Hematopoietic multipotent progenitor cell treated with erythropoietin and hydrocortisone succinate and interleukin-3 and kit ligand, for 6 days (in vitro differentiated cells): ENCODE measurements at places on chromosomes 13 and 19.

GRCh38 chr19:53871454-53871853 is 3.8 kb downstream of the MYADM start:
- DNase-seq, result peak; percentile 63

GRCh38 chr13:21895779-21896178 is 224.9 kb downstream of the FGF9 start:
- DNase-seq, result no peak

DNA sequence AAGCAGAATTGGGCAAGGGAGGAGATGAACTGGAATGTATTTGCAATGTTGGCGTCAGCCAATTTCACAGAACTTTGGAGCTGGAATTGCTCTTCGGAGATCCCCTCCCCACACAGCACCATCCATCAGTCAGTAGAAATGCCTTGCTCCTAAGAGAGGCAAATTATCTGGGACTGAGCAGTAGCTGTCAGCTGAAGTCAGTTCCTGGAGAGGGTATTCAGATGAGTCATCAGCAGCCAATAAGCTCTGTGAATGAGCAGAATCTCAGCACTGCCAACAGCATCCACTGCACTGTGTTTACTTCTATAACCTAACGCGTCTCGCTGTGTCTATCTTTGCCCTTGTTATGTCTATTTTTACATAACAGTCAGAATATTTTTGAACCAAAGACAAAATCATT is 213.7 kb downstream of the SLITRK5 start:
- no peak for DNase-seq

DNA sequence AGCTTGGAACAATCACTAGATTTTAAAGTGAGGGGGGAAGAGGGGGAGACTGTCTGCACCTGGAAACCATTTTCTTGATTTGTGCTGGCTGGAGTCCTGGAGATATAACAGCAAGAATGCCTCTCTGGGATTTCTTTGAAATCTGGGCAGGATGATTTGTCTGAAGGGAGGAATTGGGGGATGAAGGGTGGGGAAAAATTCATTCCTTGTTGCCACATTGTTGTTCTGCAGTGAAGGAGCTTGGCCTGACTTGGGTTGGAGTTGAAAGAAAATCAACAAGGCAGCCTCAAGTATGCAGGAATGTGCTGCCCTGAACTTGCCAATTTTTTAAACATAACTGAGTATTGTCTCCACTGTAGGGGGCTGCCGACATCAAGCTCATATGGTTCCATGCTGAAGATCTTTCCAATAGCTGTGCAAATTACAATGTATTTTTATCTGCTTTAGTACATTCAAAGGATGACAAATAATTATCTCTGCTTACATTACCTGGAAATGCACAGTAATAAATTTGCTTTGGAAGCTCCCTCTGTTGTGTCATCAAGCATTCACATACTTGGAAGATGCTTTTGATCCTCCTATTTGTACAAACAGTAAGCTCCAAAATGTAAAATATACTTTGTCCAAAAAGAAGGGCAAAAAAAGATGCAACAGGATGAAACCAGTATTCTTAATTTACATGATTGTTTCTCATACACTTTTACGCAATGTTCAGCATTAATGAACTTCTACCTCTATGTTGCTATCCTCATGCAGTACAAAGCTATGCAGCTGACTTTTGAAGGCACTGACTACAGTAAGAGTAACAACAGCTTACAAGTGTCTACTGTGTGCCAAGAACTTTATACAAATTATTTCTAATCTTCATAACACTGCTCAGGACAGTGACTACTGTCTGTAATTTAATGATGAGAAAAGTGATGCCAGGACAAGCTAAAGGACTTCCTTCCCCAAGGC is 627.9 kb upstream of the KLF12 start:
- no peak for DNase-seq

DNA sequence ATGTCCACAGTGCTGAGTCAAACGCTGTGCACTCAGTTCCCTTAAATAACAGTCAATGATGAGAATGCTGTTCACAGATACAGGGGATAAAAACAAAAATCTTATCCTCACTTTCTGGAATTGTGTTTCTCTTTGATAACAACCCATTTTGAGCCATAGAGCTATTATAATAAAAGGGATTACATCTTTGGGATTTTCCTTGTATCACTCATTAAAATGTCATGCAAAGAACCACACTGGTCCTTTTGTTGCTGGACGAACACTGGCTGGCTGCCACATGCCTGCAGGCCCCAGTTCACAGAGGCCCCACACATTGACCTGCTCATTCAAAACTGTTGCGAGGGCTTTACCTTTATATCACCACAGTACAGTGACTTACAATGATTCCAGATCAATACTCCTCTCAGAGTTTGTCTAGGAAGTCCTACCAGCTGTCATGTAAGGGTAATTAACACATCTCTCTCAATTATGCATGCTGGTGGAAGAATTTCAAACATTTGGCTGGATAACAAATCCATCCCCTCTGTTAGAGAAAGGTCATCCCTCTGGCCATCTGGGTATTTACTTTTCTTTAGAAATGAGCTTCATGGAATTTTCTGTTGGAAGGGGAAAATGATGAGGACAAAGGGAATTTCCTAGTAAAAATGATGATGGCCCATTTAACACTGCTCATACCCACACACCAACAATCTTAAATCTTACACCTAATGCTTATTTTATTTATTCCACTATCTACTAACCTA is 85.9 kb downstream of the MBNL2 start:
- no peak for DNase-seq

DNA sequence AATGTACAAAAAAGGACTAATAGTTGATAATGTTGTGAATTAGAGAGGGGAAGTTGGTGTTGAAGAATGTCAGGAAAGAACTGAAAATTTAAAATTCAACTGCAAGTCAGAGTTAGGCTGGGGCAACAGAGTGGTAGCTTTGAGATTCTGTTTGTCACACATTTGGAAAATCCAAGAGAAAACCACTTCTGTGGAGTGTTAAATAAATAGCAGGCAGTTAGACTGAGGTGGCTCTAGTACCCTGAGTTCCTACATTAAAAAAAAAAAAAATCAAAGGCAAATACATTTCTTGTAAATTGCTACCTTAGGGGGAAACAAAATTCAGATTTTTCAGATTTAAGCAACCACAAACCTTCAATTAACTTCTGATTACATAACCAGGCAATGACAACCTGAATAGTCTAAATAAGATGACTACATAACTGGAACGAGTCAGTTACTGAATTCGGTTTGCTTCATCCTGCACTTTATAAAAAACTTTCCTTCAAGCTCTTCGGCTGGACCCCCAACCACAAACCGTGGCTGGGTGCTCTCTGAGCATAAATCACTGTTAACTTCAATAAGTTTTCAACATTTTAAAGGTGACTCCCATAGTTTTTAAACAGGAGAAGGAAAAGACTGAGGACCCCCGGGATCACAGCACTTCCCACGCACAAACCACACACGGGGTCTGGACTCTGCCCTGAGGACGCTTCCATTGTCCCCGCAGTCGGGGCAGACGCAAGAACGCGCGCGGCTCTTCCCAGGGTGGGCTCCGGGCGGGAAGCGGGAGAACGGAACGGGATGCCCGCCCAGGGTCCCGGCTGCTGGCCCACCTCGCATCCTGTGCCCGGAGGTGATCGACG is 725 bp downstream of the ZNF682 start:
- DNase-seq, result no peak

DNA sequence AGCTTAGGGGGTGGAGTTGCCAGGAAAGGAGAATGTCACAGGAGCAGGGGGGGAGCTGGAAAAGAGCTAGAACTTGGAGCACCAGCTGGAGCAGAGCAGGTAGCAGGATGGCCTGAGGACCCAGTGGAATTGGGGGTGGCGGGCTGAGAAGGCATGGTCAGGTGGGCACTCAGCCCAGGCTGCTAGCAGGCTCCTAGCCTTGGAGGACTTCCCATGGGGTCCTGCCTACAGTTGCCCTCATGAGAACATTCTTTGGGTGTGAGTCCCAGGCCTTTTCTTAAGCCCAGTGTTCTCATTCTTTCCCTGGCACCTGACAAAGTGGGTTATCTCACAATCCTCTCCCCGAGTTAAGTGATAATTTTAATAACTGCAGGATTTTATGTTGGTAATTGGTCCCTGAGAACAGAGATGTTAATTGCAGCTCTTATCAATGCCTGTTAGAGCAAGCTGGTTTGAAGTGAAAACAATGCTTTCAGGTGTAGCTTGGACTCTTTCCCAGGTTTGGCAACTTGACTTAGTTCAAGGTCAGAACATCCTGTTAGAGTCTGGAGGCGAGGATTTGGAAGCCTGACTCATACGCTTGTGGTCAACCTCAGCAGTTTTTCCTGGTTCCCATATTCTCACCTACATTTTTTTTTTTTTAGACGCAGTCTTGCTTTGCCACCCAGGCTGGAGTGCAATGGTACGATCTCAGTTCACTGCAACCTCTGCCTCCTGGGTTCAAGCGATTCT is 18.1 kb upstream of the OLFM4 start:
- DNase-seq, result no peak

DNA sequence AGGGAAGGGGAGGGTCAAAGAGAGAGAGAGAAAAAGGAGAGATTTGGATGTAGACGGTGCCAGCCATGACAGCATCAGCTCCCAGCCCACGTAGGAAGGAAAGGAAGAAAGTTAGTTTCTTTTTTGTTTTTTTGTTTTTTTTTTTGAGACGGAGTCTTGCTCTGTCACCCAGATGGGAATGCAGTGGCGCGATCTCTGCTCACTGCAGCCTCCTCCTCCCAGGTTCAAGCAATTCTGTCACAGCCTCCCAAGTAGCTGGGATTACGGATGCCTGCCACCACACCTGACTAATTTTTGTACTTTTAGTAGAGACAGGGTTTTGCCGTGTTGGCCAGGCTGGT is 27.6 kb downstream of the ELL start:
- no peak for DNase-seq

GRCh38 chr13:112942689-112943308 is 26.2 kb upstream of the MCF2L start:
- peak; percentile 98 for DNase-seq

DNA sequence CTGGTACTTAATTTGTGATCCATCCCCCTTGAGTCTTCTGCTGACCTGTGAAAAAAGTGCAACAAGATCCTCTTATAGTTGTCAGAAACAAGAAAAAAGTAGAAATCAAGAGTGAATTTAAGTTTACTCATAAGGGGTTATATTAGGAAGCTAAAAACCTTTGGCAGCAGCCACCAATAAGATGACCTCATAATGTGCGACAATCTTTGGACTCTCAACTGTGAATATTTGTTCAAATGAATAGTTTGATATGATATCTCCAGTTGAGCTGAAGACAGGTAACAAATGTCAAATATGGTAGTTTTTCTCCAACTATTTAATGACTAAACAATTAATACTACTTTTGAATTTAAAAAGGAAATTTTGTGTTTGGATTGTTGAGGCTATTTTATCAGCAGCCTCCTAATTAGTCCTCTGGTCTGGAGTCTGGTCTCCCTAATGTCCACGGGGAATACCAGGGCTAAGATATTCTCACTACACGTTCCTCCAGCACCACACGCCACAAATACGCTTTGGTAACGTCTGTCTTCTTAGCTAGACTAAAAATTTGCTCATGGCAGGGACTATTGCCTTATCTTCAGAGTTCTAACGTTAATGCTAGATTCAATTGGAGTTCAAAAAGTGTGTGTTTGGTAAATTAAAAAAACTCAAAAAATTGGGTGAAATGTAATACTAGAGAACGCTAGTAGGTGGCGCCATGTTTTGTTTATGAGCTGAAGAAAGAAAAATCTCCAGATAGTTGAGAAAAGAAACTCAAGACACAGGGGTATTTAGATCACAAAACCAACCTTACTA is 51.0 kb upstream of the PDX1 start:
- DNase-seq, result peak; percentile 49

DNA sequence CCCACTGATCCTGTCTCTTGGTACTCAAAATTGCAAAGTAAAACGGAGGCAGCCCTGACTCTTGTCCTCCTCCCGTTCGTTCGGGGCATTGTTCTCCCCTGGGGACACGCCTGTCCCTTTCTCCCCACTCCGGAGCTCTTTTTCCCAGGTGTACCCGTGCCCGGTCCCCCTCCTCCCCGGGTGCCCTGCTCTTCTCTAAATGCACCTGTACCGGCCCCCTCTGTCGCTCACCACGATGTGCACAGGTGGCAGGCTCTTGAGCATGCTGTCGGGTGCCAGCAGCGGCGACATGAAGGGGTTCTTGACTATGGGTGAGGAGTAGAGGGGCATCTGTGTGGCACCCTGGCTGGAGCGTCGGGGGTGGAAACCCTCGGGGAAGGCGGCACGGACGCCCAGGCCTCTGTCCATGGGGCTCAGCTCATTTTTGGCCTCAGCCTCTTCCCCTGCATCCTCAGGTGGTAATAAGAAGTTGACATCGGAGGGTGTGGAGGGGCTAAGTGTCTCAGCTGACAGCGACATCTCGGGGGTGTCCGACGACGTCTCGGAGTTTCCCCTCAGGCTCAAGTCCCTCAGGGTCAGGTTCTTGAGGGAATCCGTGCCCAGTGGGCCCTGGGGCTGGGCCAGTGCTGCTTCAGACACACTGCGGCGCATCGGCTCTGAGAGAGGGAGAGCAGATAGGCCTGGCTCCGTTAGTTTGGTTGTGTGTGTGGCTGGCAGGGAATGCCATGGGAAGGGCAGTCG is 12.4 kb upstream of the CNFN start:
- no peak for DNase-seq

DNA sequence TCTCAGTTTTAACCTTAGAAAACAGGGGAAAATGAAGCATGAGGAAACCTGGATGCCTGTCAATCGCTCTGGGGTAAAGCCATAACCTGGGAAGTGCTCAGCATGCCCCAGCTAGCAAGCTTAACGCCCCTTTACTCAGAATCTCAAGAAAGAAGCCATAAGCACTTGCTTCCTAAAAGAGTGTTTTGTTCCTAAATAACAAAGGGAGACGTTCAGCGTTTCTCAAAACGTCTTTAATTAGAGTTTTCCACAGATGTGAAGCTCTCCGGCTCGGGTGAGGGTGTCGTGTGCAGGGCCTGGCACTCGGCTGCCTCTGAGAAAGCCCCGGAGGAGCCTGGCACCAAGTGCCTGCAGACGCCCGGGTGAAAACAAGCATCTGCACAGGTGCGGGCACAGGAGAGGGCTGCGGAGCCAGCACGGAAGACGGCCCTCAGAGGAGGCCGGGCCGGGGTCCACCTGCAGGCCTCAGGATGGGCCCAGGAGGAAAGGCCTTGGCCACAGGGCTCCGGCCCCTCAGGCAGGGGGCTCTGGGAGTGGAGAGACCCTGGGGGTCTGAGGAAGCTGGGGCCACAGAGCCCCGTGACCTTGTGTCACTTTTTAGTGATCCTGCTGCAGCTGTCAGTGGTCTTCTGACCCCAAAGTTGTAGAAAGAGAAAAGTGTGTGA is 6.2 kb downstream of the GAS6 start:
- DNase-seq, result no peak

GRCh38 chr13:64528838-64529237 is 2701.3 kb downstream of the PCDH9 start:
- no peak for DNase-seq
